ENCODE measurements at places on chromosomes 6 and 20.

- no peak for DNase-seq
These were observed 628.0 kb upstream of the ID4 start for GRCh38 chr6:19209202-19209601.

- no peak for DNase-seq
These were observed 8.9 kb downstream of the VSTM2L start for GRCh38 chr20:37911838-37912281.

GRCh38 chr6:53066077-53066417 lies 843 bp downstream of the FBXO9 start:
- no peak for DNase-seq

DNA sequence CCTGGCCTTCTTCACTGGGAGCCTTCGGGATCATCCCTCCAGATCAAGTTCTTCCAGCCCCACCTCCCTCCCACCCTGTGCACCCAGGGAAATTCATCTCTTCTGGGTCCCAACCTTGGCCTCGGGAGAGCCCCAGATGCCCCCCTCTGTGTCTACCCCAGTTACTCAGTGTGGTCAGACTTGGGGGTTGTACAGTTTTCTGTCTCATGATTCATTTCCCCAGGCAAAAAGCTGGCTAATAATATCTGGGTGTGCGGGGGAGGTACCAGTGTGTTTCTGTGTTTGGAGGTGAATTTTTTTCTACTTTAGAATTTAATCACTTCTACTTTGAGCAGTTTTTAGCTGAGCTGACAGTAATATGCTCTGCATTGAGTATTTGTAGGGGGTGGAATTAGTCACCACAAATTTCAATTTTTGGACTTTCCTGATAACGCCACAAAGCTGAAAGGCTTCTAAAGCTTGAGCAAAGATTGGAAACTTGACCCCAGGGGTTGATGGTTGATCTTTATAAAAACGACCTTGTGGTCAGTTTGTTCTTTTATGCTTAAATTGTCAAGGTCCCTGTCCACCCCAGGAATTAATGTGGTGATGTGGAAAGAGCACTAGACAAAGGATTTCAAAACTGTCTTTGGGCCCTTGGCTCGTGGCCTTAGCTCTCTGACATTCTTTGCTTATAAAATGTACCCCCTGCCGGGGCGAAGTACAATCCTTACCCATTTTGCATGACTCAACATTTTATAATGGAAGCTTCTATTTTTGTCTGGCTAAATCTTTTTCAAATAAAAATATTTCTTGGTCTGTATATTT lies 284.7 kb upstream of the TAB2 start:
- peak; percentile 42 for DNase-seq

DNA sequence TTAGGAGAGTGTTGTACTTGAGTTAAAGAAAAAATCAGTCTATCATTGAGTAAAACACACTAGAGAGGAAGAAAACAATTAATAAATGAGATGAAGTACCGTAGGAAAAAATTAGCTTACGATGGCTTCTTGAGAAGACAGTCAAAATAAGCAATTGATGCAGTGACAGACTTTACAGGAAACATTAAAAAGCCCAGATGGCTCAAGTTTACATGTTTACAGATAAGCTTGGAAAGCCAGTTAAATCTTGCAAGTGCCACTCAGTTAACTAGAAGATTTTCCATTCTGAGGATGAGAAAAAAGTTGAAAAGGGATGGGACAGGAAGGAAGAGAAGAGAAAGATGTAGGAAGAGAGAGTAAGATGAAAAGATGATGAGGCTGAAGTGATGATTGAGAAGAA lies 288.8 kb upstream of the FERMT1 start:
- DNase-seq = no peak

DNA sequence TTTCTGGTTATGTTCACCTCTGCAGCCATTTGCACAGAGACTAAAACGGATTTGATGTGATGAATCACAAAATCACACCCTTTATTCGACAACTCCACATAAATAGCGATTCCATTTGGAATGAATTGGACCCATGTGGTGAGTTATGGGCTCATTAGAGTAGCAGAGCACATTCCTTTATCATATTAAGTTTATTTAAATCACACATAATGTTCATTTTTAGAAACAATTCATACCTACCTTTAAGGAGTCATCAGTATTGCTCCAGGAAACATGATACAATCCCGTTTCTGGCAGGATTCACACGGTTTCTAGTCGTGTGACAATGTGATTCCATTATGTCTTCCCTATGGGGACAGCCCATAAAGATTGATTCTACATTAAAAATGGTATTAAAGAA lies 303.5 kb downstream of the CDH4 start:
- no peak for DNase-seq

- DNase-seq = no peak
These were observed 32.8 kb downstream of the TCF15 start for GRCh38 chr20:577167-577791.

DNA sequence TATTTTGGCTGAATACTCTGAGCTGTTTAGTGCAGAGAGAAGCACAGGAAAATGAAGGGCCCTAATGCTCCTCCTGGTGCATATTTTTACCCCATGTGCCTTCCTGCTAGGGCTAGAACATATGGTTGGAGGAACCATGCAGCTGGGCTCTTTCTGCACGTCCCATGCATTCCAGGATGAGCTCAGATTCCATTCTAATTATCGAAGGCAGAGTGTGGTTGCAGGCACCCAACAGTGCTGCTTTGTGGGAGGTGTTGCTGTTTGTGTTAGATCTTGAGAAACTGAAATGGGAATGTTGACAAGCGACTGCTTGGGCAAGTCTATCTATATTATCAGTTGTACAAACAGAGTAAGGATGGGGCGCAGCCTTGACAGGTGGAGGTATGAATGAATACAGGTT lies 419.5 kb downstream of the DHX35 start:
- DNase-seq = no peak

GRCh38 chr20:17558154-17558940 lies 11.5 kb upstream of the DSTN start:
- DNase-seq = no peak
